ENCODE measurements at places on chromosomes 4 and X. TPM values are rescaled to one million over a fixed set of nuclear protein-coding genes. Genes with fewer than 3 reads are reported as not detected.

PNPLA4 gene
- total RNA-seq, result 22.0 TPM

OTC gene
- total RNA-seq, result not detected

TRAM1L1 gene
- total RNA-seq, result 1.3 TPM

AKAP17A gene
- 26.1 TPM for total RNA-seq

ETDB gene
- not detected for total RNA-seq

PLCXD1 gene
- 2.0 TPM for total RNA-seq

SLC6A14 gene
- not detected for total RNA-seq

FHDC1 gene
- total RNA-seq, result 0.06 TPM

SAGE1 gene
- total RNA-seq, result not detected

IQCM gene
- total RNA-seq, result not detected

IL13RA2 gene
- total RNA-seq, result 16.6 TPM

CXCL9 gene
- total RNA-seq, result not detected

UCHL1 gene
- total RNA-seq, result 282 TPM

MAGEA9B gene
- not detected for total RNA-seq

DTHD1 gene
- not detected for total RNA-seq

ERCC6L gene
- 0.20 TPM for total RNA-seq

DCAF12L2 gene
- total RNA-seq, result not detected

PDLIM3 gene
- total RNA-seq, result 12.6 TPM

NDNF gene
- total RNA-seq, result 0.12 TPM

AMTN gene
- total RNA-seq, result not detected

CHRNA9 gene
- total RNA-seq, result not detected

GABRQ gene
- total RNA-seq, result not detected

IL21 gene
- total RNA-seq, result not detected

HDAC6 gene
- total RNA-seq, result 42.3 TPM

MAOB gene
- total RNA-seq, result 2.2 TPM

NPNT gene
- total RNA-seq, result 0.29 TPM

WDR17 gene
- 0.06 TPM for total RNA-seq

SOWAHB gene
- not detected for total RNA-seq

NLGN4X gene
- total RNA-seq, result 4.2 TPM

FAM50A gene
- 49.1 TPM for total RNA-seq

HNRNPH2 gene
- 46.1 TPM for total RNA-seq

SLC6A8 gene
- total RNA-seq, result 31.3 TPM

PCDH18 gene
- total RNA-seq, result 224 TPM

RASGEF1B gene
- total RNA-seq, result 2.1 TPM

JCHAIN gene
- 0.10 TPM for total RNA-seq

MAGEA4 gene
- total RNA-seq, result not detected

FGFBP2 gene
- 1.3 TPM for total RNA-seq

DMD gene
- 27.4 TPM for total RNA-seq

CCDC110 gene
- 0.98 TPM for total RNA-seq

MMRN1 gene
- total RNA-seq, result 0.83 TPM

DRP2 gene
- total RNA-seq, result 0.19 TPM

MAGEB17 gene
- not detected for total RNA-seq

IL1RAPL1 gene
- 0.06 TPM for total RNA-seq

DRD5 gene
- total RNA-seq, result not detected

SCML2 gene
- 1.2 TPM for total RNA-seq

MTMR8 gene
- 0.56 TPM for total RNA-seq

PRKX gene
- total RNA-seq, result 4.2 TPM

UNC5C gene
- total RNA-seq, result 18.1 TPM
